Stimulated activated CD4-positive, alpha-beta T cell treated with anti-CD3 and anti-CD28 coated beads, Interleukin-12 subunit alpha, Interleukin-12 subunit beta, amount 100 ng/mL, for 4 hours (primary cell): ENCODE measurements at places on chromosomes 6 and 20.

GRCh38 chr6:68506911-68507310 lies 128.2 kb upstream of the ADGRB3 start:
- DNase-seq = no peak

- DNase-seq = no peak
Measured at GRCh38 chr20:49115564-49115963, 69.5 kb downstream of the CSE1L start.

DNA sequence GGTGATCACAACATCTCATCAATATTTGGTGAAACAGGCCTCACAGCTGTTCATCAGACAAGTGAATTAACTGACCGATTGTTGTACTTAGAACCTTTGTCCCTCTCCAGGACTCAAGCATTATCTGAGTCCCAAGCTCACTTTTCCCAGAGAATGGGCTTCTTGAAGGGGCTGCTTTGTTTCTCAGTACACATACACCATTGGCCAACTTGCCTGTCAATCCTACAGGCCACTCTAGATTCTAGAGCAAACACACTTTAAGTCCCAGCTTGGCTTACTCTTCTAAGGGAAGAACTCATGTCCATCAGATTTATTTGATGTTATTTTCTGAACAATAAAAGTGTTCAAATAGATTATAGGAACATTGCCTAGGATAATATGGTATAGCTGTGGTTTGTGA lies 249.5 kb downstream of the BCKDHB start:
- DNase-seq = no peak

GRCh38 chr20:25063981-25064380 lies 6.0 kb upstream of the ACSS1 start:
- no peak for DNase-seq

- peak; percentile 90 for DNase-seq
Measured at GRCh38 chr20:62794007-62794724, 2.1 kb upstream of the MRGBP start.

DNA sequence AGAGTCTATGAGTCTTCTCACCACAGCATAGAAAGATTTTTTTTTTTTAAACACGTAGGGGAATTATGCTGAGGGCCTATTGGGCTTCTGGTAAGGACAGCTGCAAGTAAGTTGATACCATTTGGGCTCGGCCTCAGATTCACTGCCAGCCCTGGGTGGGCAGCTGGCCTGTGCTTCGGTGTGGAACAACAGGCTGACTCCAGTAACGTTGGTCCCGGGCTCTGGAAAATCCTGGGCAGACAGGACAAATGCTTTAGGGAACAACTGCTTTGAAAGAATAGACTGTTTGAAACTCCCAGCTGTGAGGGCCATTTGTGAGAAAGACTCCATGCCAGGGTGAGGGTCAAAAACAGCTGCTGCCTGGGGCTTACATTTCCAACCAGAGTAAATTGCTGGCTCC lies 366.5 kb downstream of the QKI start:
- DNase-seq = no peak

- peak; percentile 59 for DNase-seq
Measured at GRCh38 chr6:33633462-33634158, 12.5 kb downstream of the ITPR3 start.

DNA sequence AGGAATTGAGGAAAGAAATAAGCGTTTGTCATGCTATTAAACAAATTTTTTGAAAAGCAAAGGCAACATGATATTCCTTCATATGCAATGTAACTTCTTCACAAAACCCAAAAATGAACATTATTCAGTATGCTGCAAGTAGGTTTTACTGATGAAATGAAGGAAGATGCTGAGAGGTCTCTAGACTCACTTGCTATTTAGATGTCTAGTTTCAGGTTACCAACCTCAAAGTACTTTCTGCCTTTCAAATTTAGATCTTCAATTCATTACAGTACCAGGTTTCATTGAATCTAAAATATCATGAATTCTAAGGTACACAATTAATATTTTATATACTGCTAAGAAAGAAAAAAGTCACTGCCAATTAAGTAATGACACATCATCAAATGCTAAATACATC lies 39.9 kb downstream of the MYO6 start:
- no peak for DNase-seq
